Stimulated activated CD8-positive, alpha-beta memory T cell treated with anti-CD3 and anti-CD28 coated beads, Interleukin-2, amount 100 ng/mL, for 1 hour (primary cell): ENCODE measurements at places on chromosomes 11 and 22.

DNA sequence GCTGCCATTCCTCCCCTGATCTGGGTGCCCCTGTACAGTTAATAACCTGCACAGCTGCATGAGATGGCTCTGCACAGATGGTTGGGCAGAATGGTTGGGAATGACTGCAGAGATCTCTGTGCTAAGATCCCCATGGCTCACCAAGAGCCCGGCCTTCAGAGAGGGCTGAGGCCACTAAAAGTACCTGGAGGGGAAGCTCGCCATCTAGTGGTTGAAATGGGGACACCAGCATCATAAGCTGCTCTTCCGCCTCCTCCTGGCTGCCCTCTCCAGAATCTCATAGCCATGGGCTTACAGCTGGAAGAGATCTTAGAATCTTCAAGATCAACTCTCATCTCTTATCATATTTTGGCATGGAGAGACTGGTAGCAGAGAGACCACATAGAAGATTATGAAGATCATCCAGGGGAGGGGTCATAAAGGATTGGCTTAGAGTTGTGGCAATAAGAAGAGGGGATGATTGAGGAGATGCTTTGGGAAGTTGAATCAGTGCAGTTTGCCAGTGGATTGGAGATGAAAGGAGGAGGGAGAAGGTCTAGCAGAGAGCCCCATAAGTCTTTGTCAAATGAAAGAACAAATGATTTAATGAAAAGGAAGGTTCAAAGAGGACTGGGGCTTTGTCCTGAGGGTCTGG is 22.0 kb upstream of the TLCD5 start:
- peak; percentile 37 for DNase-seq

GRCh38 chr11:43992834-43993637 is 50.6 kb downstream of the C11orf96 start:
- no peak for DNase-seq

DNA sequence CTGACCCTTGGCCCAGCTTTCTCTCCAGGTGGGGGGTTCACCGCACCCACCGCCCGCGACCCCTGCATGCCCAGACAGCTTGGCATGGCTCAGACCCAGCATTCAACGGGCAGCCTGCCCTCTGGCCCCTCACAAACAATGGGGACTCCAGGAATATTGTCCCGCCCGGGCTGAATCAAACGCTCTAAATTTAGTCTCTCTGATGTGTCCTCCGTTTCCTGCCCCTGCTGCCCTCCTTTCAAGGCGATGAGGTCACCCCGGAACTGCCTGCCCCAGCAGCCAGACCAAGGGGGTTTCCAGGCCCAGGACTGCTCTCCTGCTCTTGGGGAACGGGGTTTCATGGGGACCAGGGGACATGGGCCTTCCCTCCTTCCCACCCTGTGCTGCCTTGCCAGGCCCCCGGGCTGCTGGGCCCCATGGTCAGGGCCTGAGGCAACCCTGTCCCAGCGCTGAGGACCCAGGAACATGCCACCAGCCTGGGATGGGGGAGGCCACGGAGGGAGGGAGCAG is 10.1 kb upstream of the PDGFB start:
- DNase-seq: no peak

DNA sequence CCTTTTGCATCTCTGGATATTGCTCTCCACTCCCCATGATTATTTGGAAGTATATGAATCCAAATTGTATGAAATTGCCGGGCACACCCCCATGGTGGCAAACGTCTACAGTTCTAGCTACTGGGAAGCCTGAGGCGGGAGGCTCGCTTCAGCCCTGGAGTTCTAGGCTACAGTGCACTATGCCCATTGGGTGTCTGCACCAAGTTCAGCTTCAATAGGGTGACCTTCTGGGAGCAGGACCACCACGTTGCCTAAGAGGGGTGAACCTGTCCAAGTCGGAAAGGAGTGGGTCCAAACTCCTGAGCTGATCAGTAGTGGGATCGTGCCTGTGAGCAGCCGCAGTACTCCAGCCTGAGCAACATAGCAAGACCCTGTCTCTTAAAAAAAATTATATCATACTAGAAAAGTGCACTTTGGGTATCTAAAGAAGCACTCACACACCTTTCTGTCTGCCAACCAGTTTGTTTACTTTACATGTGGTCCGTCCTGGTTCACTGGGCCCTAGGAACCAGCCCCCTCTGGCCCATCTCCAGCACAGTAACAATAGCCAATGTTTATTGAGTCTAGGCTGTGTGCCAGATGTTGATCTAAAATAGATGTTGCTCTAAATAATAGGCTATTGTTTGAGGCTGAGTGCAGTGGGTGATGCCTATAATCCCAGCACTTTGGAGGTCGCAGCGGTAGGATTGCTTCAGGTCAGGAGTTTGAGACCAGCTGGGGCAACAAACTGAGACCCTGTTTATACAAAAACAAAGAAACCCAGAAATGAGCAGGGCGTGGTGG is 16.4 kb upstream of the KAT5 start:
- DNase-seq: no peak

GRCh38 chr11:102912482-102912830 is 37.7 kb upstream of the MMP12 start:
- DNase-seq: no peak
